ENCODE measurements at places on chromosomes 5 and 9.

DNA sequence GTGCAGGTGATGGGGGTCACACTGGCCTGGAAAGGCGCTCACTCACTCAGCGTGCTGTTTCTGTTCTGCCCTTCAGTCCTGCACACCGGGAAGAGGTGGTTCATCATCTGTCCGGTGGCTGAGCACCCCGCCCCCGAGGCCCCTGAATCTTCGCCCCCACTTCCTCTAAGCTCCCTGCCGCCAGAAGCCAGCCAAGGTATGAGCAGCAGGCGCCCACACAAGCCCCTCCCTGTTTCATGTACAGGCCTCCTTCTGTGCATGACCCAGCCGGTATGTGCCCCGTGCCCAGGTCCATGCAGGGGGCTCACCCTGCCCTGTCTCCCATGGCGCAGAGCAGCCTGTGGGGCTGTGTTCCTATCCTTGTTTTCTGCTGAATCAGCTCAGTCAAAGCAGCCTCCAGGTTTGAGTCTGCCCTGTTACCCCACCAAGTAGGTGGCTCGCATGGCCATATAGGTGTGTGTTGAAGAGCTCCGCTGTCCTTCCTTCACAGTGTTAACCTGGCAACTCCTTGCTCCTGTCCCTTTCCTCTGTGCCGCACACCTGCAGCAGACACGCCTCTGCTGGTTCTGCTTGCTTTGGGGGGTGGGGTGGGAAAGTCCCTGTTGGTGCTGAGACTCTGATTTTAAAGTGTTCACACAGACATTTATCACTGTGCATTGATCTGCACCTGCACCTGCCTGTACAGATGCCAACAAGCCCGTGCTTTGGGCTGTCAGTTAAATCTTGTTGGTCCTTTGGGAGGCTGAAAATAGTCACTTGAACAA, 84.8 kb downstream of the WNK2 start:
- DNase-seq, result no peak

DNA sequence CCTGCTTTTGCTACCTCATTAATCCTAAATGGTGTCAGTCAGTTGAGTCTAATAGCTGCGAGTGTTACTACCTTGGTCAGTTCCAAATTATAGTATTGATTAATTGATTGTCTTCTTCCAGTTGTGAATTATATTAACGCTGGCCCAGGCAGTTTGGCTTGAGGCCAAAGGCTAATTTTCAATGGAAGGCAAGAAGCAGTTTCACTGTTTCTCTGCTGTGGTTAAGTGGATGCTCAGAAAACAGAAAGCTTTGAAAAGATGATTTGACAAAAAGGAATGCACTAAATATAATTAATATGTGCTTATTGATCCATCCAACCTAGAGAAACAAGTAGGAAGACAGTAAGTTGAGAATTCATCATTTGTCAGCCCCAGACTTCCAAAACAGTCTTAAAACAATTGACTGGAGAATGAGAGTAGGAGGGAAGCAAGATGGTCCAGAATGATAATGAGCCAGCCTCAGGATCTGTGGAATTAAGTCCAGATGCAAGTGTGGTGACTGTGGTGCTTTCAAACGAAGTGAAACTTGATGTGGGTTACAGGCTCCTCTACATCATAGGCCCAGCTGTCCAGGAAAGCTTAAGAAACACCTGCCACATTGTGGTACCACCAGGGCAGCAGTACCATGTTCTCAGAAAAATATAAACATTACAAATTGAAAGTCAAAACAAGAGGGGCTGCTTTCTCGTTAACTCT, 1371.0 kb upstream of the DMAC1 start:
- DNase-seq, result peak; percentile 91

DNA sequence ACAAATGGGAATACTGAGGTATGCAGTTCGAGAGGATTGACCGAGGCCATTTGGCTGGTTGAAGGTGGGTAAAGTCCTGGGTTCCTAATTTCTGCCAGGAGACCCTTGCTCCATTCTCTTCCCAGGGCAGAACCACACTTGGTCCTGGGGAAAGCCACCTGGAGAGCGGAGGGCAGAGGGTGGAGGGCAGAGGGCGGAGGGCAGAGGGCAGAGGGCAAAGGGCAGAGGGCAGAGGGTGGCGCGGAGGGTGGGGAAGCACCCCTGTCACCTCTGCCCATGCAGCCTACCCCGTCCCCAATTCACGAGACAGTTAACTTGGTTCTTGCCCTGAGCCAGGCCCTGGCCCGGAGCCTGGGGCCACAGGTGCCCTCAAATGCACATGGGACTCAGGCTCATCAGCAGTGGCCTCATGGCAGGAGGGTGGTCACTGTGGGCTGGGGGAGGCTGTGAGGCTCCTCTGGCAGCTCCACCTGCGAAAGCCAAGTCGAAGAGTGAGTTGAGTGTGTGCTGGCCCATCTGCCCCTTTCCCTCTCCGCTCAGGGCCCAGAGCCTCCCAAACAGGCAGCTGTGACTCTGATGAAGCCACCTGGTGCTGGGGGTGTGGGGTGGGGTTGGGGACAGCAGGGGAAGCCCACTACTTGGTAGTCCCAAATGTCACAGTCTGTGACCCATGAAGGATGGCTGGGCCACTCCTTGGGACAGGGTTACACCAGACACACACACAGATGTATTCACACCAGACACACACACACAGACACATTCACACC, 28.0 kb upstream of the FCN1 start:
- no peak for DNase-seq

- DNase-seq, result no peak
Observed at GRCh38 chr9:33131790-33132772, 35.1 kb downstream of the B4GALT1 start.

DNA sequence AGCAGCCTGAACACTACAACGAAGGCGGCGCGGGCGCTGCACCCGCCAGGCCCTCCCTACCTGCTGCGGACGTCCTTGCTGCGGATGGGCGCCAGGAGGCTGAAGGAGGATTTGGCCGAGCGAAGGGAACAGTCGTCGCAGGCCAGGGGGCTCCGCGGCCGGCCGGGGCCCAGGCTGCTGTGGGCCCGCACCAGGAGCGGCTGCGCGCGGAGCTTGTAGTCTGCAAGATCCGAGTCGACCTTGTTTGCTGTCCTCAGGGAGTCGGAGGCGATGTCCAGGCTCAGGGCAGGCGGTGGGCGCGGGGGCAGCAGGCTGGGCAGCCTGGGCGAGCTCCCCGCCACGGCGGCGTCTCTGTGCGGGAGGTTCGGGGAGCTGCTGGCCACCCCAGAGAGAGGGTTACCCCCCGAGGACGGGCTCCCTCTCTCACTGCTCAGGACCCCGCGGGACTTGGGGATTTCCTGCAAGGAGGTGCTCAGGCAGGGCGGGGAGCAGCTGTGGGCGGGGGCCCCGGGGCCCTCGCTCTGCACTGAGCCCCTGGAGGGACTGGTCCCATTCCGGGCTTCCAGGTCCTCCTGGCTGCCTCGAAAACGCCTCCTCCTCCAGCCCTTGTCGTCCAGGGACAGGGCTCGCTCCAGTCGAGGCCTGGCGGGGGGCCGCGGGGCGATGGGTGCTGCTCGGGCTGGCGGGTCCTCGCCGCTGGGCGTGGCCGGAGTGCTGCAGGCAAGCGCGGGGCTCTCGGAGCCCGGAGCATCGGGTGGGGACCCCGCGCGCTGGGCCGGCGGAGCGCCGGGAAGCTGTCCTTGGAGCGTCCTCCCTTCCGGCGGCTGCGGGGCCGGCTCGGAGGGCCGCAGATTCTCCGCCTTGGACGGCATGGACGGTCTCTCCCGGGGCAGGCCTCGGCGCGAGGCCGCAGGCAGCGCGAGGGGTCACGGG, 831 bp downstream of the INPP5E start:
- peak; percentile 47 for DNase-seq

GRCh38 chr5:174733091-174733690, 8.8 kb downstream of the MSX2 start:
- no peak for DNase-seq

DNA sequence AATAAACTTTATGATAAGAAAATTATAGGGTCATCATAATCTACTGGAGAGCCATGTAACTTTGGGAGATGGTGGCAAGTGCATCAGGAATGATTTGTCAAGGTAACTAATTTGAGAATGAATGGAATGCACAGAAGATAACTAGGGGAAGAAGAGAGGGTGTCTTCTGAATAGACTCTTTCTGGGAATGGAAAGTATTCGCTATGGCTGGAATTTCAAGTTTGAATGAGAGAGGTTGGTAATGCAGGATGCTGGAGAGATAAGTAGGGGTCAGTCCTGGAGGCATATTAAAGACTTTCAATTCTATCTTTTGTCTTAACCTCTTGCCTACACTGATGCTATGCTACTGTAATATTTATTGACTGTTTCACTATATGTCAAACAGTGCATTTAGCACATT, 714.2 kb downstream of the CETN3 start:
- DNase-seq, result no peak

GRCh38 chr5:59103303-59103702, 520.4 kb downstream of the RAB3C start:
- DNase-seq, result no peak

GRCh38 chr5:78699552-78700153, 51.1 kb upstream of the LHFPL2 start:
- DNase-seq, result peak; percentile 78

DNA sequence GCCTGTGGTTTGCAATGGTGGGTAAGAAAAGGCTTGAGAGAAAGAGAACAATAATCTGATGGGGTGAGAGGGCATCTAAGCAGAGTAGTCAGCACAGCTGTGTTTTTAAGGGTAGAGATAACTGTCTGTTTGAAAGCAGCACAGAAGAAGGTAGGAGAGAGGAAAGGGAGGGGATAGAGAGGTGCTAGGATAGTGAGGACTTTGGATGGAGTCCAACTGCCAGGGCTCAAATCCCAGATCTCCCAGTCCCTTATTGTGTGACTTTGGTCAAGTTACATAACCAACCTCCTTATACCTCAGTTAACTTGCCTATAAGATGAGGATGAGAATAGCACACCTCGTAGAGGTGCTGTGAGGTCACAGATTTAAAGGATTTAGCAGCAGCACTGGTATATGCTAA, 55.6 kb downstream of the GPR21 start:
- no peak for DNase-seq

DNA sequence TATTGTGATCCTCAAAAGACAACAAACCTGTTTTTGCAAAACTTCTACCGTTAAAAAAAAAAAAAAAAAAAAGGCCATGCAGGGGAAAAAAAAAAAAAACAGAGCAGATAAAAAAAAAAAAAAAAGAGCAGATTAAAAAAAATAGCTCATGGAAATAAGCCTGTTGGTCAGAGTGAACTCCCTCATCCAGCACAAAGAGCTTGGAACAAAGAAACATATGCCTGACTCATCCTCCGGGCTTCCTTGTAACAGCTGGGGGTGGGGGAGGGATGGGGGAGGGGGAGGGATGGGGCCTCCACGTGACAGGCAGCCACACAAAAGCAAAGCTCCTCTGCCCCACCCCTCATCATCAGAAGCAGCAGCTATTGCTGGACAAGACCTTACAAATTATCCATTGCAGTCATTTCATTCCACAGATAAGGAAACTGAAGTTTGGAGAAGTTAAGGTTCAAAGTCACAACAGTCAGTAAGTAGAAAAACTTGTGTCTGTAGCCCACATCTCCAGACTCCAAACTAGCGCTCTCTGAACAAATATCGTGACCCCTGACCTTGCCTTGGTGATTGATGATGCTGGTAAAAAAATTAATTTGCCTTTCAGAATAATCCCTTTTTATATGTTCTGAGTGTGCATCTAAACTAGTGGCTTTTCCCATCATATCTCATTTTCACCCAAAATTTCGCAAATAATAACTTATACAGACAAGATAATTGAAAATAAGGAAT, 38.9 kb downstream of the SLC35D2 start:
- peak; percentile 71 for DNase-seq

- no peak for DNase-seq
Observed at GRCh38 chr5:173693670-173694069, 77.2 kb upstream of the BOD1 start.

DNA sequence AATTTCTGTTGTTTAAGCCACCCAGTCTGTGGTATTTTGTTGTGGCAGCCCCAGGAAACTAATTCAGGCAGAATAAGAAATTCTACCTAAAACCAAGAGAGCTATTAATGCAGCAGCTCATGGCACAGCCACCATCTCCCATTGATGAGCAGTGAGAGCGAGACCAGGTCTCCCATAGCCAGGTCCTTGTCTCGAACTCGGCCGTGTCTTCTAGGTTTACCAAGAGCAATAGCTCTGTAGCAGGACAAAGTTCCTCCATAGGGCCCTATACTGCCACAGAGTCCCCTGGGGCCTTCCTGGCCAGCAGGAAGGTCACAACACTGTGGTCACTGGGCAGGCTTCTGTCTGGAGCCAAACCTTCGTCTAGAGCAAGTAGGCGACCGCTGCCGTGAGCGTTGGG, 34.5 kb upstream of the TJP2 start:
- no peak for DNase-seq

GRCh38 chr9:99169086-99169485, 52.7 kb downstream of the ALG2 start:
- DNase-seq, result no peak

- DNase-seq, result no peak
Observed at GRCh38 chr5:88230546-88231066, 38.0 kb downstream of the TMEM161B start.

- no peak for DNase-seq
Observed at GRCh38 chr5:158933494-158934318, 166.0 kb downstream of the EBF1 start.

DNA sequence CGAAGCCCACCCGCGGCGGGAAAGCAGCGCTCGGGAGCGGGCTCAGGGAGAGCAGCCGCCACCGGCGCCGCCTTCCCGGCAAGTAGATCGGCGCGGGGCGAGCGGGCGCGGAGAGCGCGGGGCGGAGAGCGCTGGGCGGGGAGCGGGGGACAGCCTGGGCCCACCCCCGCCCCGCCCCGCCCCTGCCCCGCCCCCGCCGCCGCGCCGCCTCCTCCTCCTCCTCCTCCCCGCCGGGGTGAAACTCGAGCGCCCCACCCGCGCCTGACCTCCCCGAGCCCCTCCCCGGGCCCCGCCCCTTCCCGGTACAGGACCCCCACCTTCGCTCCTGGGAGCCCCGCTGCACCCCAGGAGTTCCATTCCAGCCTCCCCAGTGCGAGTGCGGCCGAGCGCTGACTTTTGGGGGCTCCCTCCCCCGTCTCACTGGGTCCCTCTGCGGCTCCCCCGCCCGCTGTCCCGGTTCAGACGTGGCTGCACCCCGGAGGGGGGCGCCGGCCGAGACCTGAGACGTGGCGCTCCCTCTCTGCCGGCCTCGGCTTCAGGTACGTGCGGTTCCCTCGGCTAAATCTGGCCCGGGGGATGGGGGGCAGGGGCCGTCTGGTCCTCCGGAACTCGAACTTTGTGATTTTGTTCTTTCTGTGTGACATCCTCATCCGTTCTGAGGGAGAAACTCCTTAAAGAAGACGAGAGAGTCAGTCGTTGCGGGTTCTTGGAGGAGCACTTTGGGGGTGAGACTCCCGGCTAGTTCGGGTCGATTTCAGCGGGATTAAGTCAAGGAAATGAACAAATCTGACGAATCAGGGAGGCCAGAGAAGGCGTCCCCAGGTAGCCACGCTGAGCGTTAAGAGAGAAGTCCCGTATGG, at the start of gene SEMA5A:
Gene SEMA5A, minus strand, starts transcription at position 84 of the 860 bp plus-strand sequence. CDS start 166,129 bp downstream, outside the sequence.
- DNase-seq, result no peak

GRCh38 chr9:137156567-137157375, 13.1 kb downstream of the LRRC26 start:
- peak; percentile 29 for DNase-seq

DNA sequence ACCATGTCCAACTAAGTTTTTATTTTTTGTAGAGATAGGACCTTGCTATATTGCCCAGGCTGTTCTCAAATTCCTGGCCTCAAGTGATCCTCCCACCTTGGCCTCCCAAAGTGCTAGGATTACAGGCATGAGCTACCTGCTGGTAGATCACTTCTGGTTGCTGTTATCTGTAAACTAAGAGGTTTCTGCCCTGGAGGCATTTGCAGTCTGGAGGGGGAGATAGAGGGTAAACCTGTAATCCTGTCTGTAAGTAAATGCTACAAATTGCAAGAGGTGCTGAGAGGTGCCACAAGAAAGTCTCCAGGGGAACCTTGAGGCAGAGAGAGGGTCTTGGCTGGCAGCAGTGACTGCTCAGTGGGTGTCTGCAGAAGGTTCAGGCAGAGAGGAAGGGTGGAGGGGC, 29.0 kb upstream of the GGTA1 start:
- no peak for DNase-seq

Measured in OCI-M1 (cell line).